Stimulated activated CD8-positive, alpha-beta memory T cell treated with anti-CD3 and anti-CD28 coated beads, Interleukin-2, amount 100 ng/mL, for 1 hour (primary cell): ENCODE measurements at places on chromosomes 2 and 18.

- no peak for DNase-seq
These were observed at the start of gene ST6GAL2 for GRCh38 chr2:106885971-106886915. Gene ST6GAL2, minus strand, starts transcription at chr2:106886167. Its CDS starts 42,190 bp downstream, at chr2:106843977.

- no peak for DNase-seq
These were observed 6.7 kb downstream of the UXS1 start for GRCh38 chr2:106187273-106187891.

- no peak for DNase-seq
These were observed 549.9 kb upstream of the FSIP2 start for GRCh38 chr2:185188656-185189055.

- DNase-seq: no peak
These were observed 9.5 kb downstream of the ZEB2 start for GRCh38 chr2:144510294-144510991.

GRCh38 chr2:241443486-241444223, 64.7 kb downstream of the STK25 start:
- DNase-seq: peak; percentile 80

DNA sequence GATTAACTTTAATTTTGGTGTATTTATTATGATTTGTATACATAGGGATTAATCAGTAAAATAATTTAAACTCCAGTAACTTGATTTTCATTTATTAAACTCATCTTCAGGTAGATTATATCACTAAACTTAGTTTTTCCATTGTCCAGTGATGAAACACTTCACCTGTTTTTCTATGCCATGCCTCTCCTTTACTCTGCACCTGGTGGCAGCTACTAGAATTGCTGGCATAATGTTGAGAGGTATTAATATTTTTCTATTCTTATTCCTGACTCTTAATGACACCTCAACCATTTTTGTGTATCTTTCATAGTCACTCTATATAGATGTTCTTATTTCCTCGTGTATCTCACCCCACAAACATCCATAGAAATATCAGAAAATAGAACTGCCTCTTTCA, 940.3 kb upstream of the CRIM1 start:
- no peak for DNase-seq

GRCh38 chr2:68855550-68855949, 15.6 kb downstream of the BMP10 start:
- no peak for DNase-seq

- DNase-seq: no peak
These were observed 53.9 kb downstream of the RTTN start for GRCh38 chr18:70151614-70152013.

DNA sequence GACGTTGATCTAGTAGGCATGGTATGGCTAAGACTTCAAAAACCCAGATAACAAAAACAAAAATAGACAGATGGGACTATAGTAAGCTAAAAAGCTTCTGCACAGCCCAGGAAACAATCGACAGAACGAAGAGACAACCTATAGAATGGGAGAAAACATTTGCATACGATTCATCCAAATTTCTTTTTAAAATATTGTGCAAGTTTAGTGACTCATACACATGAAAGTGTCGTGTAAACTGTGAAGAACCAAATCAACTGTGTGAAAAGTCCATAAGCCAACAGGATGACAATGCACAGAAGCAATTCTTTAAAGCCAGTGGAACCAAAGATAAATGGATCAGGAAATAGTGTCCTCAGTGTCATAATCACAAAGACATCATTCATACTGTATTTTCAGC, 671.1 kb downstream of the RNF144A start:
- no peak for DNase-seq

GRCh38 chr2:128103407-128103806, 12.4 kb downstream of the UGGT1 start:
- DNase-seq: no peak

- DNase-seq: no peak
These were observed 57.8 kb upstream of the NFU1 start for GRCh38 chr2:69495008-69495407.

DNA sequence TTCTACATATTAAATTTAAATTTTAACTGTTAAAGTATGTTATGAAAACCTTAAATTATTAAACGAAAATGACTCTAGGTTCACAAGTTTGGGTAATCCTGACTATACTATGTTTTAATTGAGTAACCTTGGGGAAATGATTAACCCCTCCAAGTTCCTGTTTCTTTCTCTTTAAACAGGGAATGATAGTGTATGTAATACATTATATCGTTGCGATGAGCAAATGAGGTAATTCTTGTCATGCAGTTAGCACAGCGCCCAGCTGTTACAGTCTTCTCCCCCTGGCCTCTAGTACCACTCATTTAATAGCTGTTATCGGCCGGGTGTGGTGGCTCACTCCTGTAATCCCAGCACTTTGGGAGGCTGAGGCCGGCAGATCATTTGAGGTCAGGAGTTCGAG, 80.4 kb downstream of the MTA3 start:
- no peak for DNase-seq

- DNase-seq: no peak
These were observed 188.5 kb downstream of the MBD2 start for GRCh38 chr18:54035927-54036326.

DNA sequence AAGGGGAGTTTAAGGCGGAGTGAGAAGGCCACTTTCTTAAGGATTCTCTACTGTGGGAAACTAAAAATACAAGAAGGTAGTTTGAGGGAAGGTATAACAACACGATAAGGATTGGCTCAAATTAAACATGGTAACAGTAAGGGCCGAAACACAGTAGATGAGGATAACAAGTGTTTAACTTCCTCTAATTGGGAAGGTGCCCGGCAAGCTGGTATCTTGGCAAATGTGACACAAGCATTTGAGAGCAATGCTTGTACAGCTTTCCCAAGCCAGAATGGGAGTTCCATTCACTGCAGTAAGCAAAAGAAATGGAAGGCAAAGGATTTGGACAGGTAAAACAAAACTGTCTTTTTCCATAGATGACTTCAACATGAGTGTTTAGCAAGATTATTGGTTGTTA, 19.8 kb downstream of the USP40 start:
- no peak for DNase-seq

GRCh38 chr2:161708350-161708975, 84.2 kb downstream of the SLC4A10 start:
- no peak for DNase-seq

DNA sequence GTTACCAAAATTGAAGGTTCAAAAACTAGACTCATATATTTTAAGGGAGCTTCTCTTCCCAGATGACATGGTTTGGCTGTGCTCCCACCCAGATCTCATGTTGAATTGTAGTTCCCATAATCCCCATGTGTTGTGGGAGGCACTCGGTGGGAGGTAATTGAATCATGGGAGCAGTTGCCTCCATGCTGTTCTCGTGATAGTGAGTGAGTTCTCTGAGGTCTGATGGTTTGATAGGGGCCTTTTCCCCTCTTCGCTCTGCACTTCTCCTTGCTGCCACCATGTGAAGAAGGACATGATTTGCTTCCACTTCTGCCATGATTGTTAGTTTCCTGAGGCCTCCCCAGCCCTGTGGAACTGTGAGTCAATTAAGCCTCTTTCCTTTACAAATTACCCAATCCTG, 140.1 kb downstream of the MAIP1 start:
- no peak for DNase-seq

DNA sequence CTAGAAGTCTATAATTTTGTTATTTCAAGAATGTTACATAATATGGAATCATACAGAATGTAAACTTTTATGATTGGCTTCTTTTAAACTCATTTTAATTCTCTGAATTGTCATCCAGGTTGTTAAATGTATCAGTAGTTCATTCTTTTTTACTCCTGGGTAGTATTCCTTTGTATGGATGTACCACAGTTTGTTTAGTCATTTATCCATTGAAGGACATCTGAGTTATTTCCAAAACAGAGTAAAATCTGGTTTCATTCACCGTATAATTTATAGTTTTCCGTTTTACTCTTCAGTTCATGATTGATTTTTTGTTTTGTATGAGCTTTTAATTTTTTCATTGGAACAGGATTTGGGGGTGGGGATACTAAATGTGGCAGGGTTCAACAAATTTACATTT, 132.4 kb downstream of the PMS1 start:
- DNase-seq: no peak

GRCh38 chr2:172098650-172099471, 3.8 kb downstream of the DLX2 start:
- DNase-seq: no peak

DNA sequence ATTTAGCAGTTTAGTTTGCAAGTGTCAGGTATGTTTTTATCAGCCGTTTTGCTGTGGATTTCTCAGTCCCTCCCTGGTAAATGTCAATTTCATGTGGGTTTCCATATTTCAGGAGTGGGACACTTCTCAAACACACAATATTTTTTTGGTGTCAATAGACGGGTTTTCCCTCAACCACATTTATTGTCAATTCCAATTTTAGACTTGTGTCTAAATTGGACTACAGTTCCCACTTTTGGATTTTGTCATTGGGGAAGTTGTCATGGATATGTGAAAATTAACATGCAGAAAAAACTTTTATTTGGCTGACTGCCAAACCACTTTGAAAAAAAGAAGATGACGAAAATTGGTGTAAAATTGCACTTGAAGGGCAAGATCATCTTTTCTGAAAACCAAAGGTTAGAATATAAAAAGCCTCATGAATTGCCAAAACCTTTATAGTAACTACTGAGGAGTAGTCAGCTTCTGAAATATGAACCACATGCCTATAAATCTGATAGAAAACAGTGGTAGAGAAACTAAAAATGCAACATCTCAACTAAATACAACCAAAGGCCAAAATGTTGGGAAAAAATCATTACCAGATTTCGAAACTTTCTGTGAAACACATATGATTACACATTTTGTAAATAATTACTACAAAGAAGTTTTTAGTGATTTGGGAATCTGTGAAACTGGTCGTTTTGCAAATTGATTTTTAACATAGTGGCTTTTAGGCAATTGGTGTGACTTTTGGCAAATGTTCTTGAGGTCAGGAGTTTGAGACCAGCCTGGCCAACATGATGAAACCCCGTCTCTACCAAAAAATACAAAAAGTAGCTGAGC, 106.4 kb downstream of the BCL2L11 start:
- DNase-seq: no peak

DNA sequence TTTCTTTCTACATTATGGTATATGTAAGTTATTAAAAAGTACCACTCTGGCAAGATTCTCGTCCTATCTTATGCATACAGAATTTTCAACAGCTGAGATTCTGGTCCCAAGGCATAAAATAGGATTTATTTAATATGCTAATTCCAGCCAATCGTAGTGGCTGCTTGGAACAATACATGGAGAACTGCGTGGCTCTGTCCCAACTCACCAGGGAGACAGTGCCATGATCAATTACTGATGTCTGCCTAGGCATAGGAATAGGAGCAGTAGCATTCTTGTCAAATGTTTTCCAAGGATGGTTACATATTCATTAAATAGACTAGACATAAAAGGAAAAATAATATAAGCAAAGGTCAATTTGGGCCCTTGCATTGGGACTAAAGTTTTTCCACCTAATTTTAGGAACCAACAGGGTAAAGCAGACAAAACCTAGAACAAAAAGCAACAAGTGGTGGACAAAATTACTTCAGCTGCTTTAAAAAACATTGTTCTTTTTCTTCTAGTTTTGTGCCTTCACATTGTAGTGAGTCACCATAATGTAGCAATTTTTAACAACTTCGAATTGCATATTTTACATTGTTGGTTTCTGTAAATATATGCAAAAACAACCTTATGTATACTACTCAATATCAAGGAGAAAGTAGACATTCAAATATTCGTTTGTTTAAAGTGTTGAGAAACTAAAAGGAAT, 232.8 kb upstream of the ATP5MC3 start:
- no peak for DNase-seq

GRCh38 chr18:2907550-2908135, 60.8 kb downstream of the EMILIN2 start:
- DNase-seq: no peak

GRCh38 chr2:181141676-181142075, 161.3 kb downstream of the UBE2E3 start:
- no peak for DNase-seq

GRCh38 chr2:175187378-175187777, 5.9 kb upstream of the ATP5MC3 start:
- DNase-seq: no peak

DNA sequence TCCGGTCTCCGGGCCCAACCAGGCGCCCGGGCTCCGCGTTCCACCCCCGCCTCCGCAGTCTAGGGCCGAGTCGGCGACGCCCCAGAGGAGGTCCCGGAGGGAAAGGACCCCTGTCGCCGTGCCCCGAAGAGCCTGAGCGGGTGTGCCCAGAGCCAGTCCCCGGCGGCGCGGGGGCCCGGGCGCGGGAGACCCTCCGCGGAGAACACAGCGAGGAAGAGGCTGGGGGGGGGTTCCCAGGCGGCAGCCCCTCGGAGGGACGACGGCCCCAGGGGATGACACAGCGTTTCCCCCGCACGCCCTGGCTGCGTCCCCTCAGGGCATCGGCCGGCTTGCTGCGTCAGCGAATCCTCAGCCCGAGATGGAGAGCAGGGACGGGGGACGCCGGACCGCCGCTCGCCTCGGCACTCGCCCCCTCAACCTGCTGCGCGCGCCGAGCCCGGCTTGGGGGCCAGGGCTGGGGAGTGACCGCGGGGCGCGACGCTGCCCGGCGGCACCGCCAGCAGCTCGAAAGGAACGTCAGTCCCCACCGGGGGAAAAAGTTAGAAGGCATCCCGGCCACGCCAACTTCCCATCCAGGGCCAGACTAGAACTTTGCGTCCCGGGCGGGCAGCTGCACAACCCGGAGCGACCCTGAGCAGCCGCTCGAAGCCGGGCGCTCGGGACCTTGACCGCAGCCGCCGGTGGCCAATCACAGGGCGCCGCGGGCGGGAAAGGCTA, 711 bp downstream of the SFXN5 start:
- DNase-seq: peak; percentile 5

DNA sequence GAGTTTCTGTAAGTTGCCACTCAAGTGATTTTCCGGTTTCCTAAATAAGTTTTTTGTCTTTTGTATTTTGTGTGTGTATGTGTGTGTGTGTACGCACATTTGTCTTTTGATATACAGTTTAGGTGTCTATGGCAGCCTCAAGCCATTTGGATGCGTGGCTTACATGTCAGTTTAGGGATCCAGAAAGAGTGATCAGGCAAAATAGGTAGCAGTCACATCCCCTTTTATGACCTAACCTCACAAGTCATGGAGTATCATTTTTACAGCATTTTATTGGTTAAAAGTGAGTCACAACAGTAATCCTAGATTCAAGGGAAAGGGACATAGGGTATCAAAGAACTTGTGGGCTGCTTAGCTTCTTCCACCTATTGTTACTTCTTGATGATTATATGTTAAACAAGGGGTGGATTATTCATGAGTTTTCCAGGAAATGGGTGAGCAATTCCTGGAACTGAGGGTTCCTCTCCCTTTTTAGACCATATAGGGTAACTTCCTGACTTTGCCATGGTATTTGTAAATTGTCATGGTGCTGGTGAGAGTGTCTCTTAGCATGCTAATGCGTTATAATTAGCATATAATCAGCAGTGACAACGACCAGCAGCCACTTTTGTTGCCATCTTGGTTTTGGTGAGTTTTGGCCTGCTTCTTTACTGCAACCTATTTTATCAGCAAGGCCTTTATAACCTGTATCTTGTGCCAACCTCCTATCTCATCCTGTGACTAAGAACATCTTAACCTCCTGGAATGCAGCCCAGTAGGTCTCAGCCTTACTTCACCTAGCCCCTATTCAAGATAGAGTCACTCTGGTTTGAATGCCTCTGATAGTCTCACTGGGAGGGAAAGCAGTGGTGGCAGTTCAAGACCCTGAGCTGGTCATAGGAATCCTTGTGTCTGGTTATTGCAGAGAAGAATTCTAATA, 8.6 kb upstream of the SOCS6 start:
- no peak for DNase-seq

GRCh38 chr2:68412127-68412819, 47.2 kb downstream of the PLEK start:
- no peak for DNase-seq

- no peak for DNase-seq
These were observed 69.7 kb downstream of the PRKCE start for GRCh38 chr2:45721150-45721549.
